Hematopoietic multipotent progenitor cell treated with erythropoietin and hydrocortisone succinate and interleukin-3 and kit ligand, for 8 days (in vitro differentiated cells): ENCODE measurements at places on chromosomes 4 and X.

- DNase-seq, result no peak
Measured at GRCh38 chr4:69759189-69759604, 1.2 kb downstream of the SULT1B1 start.

DNA sequence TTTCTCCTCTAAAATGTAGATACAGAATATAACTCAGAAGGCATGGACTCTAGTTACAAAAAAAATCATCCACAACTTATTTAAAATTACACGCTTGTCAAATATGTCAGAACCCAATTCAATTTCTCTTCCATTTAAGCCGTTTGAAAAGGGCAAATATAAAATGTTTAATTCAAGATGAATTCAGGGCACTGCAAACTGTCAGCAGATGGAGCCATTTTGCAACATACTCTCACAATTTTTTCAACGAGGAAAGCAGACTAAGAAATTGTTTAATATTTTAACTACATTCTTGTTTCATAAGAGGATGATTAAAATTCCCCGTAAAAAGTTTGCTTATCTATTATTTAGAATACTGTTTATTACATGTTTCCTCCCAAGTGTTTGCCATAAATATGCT is 321.3 kb upstream of the CPXCR1 start:
- no peak for DNase-seq

DNA sequence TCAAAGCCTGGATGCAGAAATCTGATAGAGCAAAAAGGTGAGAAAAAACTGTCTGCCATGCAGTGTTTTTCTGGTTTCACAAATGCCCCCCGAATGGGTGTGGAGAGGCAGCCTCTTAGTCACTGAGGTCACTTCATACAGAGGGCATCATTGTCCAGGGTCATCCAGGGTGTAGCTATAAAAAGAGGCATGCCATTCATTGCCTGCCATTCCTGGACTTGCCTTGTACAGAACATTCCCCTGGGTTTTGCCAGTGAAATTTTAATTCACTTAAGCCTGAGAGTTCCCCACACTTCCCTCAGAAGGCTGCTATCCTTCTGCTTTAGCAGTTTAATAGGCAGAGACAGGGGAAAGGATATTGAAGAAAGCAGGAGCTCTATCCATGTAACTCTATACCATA is 230.3 kb downstream of the UNC5C start:
- DNase-seq, result no peak

GRCh38 chrX:29870608-29871007 is 344.8 kb upstream of the MAGEB2 start:
- no peak for DNase-seq

DNA sequence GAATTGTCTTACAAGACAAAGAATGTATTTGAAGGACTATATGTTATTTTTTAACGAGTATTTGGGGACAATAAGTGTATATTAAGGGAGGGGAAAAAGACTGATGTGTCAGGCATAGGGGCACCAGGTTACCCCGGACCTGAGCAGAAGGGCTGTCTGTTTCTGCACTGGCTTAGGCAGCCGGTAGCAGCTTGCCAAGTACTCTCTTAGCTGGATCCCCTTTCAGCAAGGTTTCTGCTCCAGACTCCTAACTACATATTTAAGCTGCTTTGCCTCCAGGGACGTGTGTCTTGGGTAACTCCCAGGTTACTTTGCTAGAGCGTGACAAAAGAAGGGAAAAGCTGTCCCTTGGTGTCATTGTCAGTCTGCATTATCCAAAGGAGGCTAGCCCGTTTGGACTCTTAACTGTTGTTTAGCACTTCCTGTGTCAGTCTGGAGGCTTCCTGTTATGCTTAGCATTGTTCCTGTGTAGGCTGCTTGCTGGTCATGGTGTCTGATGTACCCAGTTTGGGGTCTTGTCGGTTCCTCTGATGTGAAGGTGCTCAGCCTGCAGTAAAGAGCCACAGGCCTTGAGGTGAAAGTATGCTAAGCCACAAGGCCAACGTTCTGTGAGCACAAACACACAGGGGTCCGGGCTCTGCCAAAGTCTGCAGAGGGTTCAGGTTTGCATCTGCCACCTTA is 11.6 kb downstream of the CXCR3 start:
- DNase-seq, result no peak

- DNase-seq, result no peak
Measured at GRCh38 chr4:23337292-23337691, 552.6 kb downstream of the PPARGC1A start.

DNA sequence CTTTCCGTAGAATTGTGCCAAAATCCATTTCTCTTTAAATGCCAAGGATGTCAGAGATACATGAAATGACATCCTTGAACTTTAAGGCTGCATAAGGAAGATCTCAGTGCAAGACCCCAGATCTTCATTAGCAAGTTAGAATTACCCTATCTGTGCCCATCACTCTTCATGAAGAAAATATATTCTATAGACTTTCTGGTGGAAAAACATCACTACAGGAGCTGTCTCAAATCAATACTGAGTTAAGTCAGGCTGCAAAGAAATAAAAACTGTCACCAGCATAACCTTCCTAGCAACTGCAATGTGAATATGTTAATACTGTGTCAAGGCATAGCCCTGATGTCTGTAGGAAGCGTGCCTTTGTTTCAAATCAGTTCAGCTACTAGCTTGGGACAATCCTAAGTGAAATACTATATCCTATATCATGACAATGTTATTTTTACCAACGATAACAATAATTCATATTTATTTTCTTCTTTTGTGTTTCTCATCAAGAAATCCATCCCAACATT is 173.3 kb downstream of the TBCK start:
- DNase-seq, result no peak

GRCh38 chr4:23348789-23349498 is 540.9 kb downstream of the PPARGC1A start:
- DNase-seq, result no peak

DNA sequence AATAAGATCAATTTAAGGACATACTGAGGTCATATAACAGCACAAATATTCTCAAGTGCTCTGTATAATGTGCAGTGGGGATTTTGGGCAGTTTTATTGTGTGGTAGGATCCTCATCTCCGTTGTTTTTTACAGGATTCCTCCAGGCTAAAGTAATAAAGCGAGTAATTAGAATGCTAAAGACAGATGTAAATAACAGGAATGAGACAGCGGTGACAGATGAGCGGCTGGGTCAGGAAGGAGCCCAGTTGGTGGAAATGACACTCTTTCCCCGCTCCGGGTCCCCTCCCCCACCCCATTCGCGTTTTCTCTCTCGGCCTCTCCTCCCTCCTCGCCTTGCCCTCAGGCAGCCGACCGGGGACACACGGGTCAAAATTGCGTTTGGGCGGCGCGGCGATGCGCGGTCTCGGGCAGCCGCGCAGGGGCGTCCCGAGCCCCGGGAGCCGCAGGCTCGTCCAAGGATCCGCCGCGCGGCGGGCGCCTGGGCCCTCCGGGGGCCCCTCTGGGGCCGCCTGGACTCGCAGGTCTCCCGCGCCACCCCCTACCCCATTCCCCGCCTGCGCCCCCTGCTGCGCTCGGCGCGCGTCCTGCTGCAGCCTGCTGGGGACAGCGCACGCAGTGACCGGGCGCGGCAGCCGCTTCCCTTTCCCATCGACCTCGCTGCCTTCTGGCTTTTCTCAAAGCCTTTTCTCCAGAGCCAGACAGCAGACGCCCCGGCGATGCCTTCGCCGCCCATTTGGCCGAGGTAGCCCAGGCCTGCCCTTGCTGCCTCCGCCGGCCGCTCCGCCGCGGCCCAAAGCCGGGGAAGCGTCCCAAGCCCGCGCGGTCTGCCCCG is 16.2 kb downstream of the POU4F2 start:
- no peak for DNase-seq

GRCh38 chr4:39597695-39598381 is 40.8 kb downstream of the SMIM14 start:
- DNase-seq, result no peak

- no peak for DNase-seq
Measured at GRCh38 chr4:26609868-26610267, 26.0 kb downstream of the TBC1D19 start.

- DNase-seq, result peak; percentile 65
Measured at GRCh38 chr4:154807042-154807630, 26.1 kb downstream of the RBM46 start.

DNA sequence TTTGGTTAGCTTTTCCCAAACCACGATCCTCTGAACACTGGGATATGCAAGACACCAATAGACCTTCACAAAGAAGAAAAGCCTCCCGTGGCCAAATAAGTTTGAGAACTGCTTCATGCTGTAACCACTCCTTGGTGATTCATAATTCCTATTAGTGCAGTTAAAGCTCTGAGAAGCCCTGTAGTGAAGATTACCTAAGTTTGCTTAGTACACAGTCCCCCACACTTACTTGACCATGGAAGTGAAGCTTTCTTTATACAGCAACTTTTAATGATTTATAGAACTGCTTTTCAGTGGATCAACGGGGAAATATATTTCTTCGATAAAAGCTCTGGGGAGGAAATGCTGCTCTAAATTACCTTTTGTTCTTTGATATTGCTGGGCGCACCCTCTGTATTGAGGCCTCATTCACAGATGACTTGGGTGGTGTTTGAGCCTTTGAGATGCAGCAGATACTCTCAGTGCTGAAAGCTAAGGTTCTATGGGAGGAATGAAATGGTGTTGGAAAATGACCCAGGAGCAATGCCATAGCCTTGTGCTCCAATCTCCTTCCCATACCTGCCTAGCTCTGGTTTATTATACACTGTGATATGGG is 67.4 kb downstream of the CBLL2 start:
- no peak for DNase-seq

GRCh38 chr4:158669310-158669709 is 2.4 kb downstream of the C4orf46 start:
- no peak for DNase-seq

DNA sequence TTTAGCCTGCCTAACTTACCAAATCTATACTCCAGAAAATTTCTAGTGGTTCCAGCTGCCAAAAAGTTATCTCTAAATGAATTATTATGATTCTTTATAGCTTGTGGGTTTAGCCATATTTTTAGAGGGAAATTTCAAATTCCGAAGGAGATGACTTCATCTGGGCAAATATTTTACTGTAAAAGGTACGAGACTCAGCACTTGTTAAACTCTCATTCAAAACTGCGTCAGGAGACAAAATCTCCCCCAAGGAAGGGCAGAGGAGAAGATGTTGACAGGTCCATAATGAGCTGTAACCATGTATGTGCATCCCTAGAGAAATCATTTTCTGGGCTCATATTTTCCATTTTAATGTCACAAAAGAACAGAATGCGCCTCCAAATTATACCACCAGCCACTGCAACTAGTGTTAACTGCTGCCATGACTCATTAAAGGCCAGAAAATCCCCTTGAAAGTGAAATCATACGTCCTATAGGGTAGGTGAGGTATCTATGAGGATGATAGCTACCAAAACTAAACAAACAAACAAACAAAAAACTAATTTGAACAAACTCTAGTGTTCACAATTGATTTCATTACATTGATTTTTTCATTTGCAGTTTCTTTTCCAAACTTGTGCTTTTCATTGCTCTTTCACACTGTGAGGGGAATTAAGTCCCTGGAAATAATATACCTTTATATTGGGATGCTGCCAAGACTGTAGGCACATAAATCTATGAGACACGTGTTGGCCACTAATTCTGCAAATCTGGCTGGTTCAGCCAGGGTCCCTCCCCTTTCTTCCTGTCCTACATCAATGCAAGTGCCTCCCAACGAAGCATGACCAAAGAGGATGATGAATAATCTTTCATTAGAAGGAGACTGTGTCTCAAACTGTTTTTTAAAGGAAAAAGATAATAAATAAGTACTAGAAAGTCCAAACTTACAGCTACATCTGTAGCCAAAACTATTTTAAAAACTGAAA is 85.8 kb downstream of the ARHGAP6 start:
- no peak for DNase-seq

GRCh38 chrX:2962381-2962780 is 33.2 kb upstream of the ARSD start:
- no peak for DNase-seq

DNA sequence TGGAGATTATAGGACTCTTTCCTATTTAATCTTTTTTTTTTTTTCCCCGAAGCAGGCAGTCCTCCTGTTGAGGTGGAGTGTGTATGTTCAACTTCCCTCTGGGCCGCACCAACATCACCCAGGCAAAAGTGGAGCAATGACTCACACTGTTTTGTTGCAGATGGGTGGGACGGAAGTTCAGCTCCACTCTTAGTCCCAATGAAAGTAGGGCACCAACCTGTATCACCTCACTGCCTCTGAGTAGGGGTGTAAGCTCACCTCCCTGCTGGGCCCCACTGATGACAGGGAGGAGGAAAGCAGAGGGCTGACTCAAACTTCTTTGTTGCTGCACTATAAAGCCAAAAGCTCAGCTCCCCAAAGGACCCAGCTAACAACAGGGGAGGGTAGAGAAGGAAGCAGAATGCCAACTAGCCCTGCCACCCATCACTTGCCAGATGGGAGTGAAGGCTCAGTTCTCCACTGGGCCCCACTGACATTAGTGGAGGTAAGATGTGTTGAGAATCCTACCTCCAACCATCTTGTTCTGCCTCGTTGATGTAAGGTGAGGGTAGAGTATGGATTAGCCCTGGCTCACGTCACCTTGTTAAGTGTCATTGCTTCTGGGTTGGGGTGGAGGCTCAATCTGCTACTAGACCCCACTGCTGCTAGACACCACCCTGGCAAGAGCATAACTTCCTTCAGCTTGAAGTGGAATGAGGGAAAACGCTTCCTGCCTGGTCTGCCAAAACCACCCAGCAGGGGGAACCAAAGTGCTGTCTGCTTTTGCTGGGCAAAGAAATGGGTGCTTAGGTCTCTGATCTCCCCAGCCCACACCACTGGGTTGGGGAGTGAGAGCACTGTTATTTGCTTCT is 14.1 kb downstream of the RPS6KA3 start:
- DNase-seq, result peak; percentile 66

GRCh38 chr4:134666640-134667039 is 465.1 kb upstream of the PABPC4L start:
- no peak for DNase-seq

DNA sequence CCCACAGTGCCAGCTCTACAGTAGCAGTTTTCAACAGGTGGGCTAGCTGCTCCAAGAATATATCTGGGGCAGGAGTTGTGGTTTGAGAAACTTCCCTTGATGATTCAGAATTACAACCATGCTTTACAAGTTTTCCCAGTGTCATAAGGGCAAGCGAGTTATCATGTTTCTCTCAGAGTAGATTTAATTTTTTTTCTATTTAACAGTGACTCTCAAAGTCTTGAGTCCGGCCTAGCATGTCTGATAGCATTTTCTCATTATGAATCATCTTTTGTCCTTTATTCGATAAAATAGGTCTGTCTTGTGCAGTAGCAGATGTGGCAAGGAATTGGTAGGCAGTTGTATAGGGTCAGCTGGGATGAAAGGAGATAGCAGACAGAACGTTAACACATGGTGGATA is 62.2 kb upstream of the SPANXD start:
- DNase-seq, result no peak
